Urinary bladder (tissue), 4 donors: ENCODE measurements at places on chromosomes 6 and 20.

- no peak for DNase-seq
Observed at GRCh38 chr6:125738276-125738675, 11.2 kb upstream of the HEY2 start.

DNA sequence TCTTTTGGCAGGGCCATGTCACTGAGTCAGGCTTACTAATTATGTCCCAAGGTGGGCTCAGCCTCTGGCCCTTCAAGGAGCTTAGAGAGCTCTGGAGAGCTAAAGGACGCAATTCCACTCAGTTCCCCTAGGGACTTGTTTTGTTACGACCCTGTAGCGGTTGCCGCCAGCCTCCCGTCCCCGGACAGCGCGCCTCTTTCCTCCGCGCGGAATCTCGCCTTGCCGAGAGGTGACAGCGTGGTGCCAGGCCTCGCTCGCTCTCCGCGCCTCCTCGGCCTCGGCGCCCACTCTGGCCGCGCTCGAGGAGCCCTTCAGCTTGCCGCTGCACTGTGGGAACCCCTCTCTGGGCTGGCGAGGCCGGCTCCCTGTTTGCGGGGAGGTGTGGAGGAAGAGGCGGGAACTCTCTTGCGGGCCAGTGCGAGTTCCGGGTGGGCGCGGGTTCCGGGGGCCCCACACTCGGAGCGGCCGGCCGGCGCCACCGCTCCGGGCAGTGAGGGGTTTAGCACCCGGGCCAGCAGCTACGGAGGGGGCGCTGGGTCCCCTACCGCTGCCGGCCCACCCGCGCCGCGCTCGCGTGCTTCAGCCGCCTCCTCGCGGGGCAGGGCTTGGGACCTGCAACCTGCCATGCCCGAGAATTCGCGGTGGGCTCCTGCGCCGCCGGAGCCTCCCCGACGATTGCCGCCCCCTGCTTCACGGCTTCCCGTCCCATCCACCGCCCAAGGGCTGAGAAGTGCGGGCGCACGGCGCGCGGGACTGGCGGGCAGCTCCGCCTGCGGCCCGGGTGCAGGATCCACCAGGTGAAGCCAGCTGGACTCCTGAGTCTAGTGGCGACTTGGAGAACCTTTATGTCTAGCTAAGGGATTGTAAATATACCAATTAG, 9.9 kb upstream of the ZNF311 start:
- DNase-seq, result no peak

- no peak for DNase-seq
Observed at GRCh38 chr6:118674772-118675171, 23.4 kb upstream of the CEP85L start.

GRCh38 chr6:70196531-70196930, 106.4 kb downstream of the COL9A1 start:
- DNase-seq, result no peak

GRCh38 chr6:18724056-18724455, 336.9 kb downstream of the RNF144B start:
- no peak for DNase-seq

DNA sequence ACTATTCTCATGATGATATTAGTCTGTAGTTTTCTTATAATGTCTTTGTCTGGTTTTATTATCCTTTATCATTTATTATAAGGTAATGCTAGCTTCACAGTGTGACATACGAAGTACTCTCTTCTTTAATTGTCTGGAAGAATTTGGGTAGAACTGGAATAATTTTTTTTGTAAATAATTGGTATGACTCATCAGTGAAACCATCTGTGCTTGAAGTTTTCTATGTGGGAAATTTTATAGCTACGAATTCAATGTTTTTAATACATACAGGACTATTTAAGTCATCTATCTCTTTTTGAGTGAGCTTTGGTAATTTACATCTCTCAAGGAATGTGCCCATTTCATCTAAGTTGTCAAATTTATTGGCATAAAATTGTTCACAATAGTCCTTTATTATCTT, 86.3 kb downstream of the SOD2 start:
- no peak for DNase-seq

DNA sequence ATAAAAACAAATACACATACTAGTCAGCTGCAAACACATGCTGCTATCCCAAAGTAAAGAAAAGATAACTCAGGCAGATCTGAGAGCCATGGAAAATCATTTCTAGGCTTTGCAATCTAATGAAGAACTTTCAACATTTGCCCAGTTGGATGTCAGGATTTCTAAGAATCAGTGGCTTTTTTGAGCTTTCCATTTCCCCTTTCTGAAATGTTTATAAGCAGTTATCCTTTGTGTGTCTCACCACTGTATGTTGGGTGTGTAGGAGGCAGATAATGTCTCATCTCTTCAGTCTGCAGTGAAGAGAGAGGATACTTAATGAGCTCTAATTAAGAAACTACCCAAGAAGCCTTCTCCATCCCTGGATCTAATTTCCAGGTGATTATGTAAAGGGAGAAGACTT, 43.6 kb downstream of the RGS17 start:
- DNase-seq, result no peak

GRCh38 chr20:42319252-42320013, 701.3 kb upstream of the CHD6 start:
- DNase-seq, result no peak

- no peak for DNase-seq
Observed at GRCh38 chr6:107763946-107764345, 60.2 kb downstream of the SCML4 start.

DNA sequence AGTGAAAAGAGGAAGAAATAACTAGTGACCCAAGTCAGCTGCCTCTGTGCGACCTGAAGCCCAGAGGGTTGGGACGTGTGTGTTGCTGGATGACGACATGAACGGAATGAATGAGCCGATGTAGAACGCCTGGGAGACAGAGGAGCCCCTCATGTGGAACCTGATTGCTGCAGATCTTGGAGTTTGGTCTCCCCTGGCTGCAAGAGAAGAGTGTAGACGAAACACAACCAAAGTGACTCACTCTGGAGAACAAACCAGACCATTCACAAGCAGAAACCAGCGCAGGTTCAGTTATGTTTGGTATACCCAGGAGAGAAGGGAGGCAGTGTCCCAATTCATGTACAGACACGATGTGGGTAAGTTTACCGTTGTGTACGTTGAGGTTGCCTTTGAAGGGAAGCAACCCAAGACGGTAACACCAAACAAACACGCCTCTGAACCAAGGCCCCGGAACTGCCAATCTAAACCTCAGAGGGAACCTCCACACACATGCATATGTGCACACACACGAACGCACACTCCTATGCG, 265.9 kb downstream of the BMP7 start:
- DNase-seq, result no peak

- DNase-seq, result no peak
Observed at GRCh38 chr20:59748619-59749191, 144.4 kb downstream of the PHACTR3 start.

DNA sequence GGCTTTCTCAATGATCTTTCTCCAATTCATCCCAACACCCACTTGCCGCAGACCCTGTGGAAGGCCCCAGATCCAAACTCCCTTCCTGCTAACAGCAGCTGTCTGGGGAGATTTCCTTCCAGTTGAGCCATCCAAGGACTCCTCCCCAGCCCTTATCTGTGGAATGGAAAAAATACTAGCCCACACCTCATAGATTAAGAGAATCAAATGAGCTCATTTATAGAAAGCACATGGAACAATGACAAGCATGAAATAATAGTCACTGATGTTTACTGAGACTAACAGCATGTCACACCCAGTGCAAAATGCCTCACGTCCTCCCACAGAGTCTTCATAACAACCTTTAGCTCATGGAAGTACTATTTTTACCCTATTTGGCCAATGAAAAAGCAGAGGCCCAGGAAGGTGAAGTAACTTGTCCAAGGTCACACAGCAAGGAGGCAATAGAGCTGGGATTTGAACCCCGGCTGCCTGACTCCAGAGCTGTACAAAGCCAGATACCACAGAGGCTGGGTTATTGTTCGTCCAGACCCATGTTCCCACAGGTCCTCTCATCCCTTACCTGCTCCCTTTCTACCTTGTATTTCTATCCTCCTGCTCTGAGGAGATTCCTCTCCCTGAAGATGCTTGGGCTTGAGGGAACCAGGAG, 23.4 kb upstream of the PTGIS start:
- DNase-seq, result no peak

DNA sequence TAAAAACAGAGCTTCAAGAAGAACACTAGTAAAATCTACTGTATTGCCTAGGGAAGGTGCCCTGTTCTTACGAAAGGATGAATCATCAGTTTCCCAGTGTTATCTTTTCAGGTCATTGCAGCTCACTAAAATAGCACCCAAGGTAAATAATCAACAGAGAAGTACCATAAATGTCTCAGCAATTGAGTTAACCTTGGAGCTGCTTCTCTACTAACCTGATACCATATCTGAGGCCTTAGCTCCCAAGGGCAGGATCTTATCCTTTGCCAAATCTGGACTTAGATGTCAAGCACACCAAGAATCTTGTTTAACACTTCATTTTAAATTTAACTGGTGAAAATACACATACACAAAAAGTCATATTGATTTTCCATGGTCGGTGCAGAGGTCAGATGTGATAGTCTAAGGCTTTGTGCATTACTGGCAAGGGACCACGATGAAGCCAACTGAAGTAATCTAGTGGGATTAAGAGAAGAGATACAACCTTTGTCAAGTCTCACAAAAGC, 81.5 kb downstream of the EDN1 start:
- DNase-seq, result no peak

- DNase-seq, result no peak
Observed at GRCh38 chr6:87926072-87926471, 121.6 kb upstream of the SPACA1 start.

DNA sequence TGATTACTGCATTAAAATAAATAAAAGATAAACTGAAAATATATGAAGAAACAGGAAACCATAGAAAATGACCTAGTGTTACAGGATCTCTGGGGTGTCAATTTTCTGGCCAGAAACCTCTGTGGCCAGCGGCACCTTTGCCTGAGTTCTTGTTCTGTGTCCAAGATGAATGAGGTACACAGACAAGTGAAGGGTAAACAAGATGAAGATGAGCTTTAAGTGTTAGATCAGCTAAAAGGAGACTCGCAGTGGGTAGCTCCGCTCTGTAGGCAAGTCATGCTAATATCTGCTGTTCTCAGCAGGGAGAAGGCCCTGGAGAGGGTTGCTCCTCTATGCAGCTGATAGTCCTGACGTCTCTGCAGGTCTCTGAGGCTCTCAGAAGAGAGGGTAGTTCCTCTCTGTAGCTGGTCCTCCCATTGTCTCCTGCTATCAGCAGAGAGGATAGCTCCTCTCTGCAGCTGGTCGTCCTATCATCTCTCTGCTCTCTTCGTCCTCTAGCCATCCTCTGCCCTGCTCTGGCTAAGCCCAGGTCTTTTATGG, 35.9 kb upstream of the TBC1D22B start:
- DNase-seq, result no peak

- no peak for DNase-seq
Observed at GRCh38 chr6:30002871-30003270, 58.2 kb upstream of the POLR1H start.

DNA sequence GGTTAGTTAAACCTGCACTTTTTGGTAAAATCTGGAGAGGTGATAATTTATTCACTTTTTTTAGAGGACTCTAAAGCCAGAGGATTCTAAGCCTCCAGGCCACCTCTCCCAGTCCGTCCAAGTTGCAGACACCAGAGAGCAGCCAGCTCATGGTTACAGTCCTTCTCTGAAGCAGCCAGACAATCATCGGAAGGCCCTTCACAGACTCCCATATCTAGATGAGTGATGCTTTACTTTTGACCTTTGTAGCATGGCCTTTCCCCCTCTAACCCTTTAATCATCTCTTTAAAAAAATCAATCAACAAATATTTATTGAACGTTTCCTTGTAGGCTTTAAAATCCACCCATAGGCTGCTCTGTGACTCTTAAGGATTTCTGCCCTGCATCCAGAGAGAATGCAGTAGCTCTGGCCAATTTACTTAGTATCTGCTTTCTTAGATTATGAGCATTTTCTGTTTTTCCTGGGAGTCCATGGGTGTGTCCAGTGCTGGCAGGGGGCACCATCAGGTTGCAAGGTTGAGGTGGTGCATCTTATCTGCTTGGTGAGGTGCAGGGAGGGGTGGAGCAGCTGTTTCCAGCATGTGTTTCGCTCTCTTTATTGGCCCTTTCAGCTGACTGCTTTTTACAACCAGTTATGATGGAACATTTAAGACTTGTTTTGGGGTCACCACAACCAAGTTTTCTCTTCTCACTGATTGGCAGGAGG, 58.6 kb downstream of the JARID2 start:
- no peak for DNase-seq

DNA sequence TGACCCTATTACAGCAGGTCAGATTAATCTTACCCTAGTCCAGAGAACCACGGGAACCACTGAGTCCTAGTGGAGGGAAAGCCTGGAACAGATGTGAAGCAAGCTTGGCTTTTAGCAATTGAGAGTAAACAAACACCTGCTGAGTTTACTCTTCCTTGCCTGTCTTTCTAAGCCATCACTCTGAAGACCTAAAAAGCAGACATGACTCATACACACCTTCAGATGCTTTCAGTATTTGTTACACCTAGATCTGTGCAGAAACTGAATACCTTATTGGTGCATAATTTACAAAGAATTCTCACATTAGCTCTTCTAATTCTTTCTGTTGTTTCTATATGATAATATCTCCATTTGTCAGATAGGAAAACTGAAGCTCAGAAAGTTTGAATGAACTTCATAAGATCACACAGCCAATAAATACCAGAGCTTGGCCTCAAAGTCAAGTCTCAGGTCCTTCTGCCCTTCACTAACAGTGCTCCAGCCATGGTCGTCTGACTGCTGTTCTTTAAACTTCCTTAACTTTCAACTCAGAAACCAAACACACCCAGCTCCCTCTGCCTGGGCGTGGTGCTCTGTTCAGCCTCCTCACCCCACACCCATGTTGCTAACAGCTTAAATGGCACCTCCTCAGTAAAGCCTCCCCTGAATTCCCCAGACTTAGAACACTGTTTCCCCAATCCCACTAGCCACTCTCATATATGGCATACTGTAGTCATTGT, 8.6 kb upstream of the GABBR1 start:
- no peak for DNase-seq

- DNase-seq, result no peak
Observed at GRCh38 chr20:50198180-50198666, 7.6 kb downstream of the CEBPB start.

DNA sequence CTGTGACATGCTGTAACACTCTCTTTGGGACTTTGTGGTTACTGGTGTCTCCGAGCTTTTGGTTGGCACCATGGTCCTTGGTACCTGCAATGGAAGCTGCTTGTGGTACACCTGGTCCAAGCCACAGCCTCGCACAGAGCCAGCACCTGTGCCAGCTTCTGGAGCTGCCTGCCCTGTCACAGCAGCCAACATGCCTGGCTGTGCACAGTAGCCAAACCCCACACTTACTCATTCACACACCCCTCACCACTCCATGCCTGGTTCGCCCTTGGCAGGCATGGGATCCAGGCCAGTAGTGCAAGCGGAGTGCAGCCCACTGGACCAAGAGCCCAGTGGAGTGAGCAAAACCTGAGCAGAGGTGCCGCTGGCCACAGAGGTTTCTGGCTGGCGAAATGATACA, 459.9 kb downstream of the TBC1D32 start:
- DNase-seq, result no peak

- DNase-seq, result no peak
Observed at GRCh38 chr6:22119500-22119899, 177.3 kb downstream of the PRL start.

- DNase-seq, result no peak
Observed at GRCh38 chr6:113181164-113181563, 676.0 kb upstream of the MARCKS start.

GRCh38 chr6:56955171-56956155, 556 bp downstream of the BEND6 start:
- DNase-seq, result peak; percentile 51
